ENCODE measurements at places on chromosomes 5 and 9.

DNA sequence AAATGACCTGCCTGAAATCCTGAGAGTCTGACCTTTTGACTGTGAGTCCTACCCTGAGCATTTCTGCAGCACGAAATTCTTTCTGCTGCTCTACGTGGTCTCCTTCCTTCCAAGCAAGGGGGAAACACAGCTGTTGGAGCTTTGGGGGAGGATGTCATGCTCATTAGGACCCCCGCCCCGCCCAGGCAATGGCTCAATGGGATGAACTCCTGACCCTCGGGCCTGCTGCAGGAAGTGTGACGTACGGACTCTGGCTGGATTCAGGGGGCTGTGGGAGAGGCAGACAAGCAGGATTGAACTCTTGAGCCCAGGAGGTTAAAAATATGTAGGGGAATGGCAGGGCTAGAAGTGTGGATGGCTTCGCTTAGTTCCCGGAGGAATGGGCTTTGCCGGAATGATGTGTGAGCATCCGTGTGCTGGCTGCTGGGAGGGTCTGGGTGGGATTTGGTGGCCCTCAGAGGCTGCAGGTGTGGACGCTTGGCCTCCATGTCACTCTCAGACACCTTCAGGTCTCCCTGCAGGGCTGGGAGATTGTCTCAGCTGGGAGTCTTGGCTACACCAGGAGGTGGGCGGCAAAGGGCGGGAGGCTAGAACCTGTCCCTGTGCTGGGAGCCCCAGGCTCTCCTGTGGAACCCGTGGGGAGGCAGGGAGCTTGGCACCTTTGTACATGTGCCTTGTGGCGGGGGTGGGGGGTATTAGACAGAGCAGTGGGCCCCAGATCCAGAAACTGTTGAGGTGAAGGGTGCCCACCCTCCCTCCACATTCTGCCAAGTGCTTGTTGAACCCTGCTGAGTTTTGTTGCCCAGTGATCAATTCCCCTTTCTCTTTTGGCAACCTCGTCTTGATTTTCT is 26.3 kb downstream of the STC2 start:
- no peak for DNase-seq

DNA sequence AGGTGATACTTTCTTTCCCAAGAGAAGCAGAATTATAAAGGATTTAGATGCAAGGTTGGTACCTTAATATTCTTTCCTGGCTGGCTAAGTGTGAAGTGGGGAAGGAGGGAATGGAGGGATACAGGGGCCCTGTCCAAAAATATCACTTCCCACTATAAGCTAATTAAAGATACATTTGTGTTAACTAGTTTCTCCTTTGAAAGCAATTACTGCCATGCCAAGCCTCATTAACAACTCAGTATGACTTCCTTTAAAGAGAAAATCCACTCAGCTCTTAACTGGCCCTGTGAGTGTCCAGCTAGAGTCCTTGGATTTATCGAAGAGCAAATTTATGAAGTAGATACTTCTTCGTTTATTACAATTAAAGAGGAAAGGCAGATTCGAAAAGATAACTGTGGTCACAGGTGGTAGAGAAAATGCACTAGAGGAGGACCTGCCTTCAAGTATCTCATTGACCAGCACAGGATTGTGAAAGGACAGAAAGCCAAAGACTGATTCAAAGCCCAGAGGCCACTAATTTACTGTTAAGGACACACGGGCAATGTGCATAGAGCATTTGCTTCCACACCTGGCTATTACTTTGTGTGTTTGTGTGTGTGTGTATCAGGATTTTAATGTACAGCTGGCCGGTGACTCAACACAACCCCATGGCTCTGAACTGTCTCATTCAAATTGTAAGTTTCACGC is 11.2 kb upstream of the GLDC start:
- DNase-seq: no peak

- DNase-seq: no peak
These were observed at the start of gene PHYHD1 for GRCh38 chr9:128920381-128921058. TSS of gene PHYHD1 (plus strand) at chr9:128920982. CDS start at chr9:128922324, 1,342 bp downstream.

DNA sequence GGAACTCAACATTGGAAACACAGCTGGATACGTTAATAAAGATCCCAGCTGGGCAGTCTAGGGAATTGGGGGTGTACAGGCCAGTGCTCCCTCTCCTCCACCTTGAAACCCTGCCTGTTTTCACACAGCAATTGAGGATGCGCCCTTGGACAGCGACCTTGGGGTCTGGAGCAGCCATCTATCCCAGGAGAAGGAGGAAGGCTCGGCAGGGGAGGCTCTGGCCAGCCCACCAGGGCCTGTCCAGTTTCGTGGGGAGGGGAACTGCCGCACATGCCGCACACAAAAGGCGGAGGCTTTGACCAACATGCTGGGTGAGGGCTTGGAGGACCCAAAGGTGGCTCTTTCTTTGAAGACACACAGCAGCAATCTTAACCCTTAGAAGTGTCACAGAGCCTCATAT is 1.4 kb downstream of the COL23A1 start:
- DNase-seq: no peak

- no peak for DNase-seq
These were observed 29.1 kb upstream of the BNC2 start for GRCh38 chr9:16899606-16900005.

GRCh38 chr5:15521381-15522186 is 21.6 kb downstream of the FBXL7 start:
- DNase-seq: no peak

DNA sequence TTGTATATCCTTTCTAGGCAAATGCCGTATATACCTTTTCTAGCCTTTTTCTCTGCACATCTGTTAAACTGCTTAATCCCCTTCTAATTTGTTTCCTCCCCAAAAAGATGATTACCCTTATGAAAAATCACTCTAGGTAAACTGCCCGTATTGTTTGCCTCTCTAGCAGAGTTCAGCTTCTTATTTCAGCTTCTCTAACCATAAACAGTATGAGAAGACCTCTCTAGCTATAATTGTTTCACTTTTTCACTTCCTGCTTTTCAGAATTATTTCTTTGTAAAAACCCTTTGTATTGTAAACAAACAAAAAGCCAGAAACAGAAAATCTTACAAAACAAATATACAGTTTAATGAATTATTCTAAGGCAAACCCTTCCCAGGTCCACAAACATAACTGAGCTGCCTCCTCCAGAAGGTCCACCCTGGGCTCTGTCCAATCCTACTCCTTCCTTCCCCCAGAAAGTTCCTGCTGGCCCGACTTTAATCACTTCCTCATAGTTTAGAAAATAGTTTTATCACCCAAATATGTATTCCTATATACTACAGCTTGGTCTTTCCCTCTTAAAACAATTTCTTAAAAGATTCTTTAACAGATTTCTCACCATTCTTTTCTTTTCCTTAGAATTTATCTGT is 158.1 kb downstream of the FGF1 start:
- DNase-seq: no peak

GRCh38 chr9:38091310-38092199 is 22.5 kb upstream of the SHB start:
- DNase-seq: no peak

DNA sequence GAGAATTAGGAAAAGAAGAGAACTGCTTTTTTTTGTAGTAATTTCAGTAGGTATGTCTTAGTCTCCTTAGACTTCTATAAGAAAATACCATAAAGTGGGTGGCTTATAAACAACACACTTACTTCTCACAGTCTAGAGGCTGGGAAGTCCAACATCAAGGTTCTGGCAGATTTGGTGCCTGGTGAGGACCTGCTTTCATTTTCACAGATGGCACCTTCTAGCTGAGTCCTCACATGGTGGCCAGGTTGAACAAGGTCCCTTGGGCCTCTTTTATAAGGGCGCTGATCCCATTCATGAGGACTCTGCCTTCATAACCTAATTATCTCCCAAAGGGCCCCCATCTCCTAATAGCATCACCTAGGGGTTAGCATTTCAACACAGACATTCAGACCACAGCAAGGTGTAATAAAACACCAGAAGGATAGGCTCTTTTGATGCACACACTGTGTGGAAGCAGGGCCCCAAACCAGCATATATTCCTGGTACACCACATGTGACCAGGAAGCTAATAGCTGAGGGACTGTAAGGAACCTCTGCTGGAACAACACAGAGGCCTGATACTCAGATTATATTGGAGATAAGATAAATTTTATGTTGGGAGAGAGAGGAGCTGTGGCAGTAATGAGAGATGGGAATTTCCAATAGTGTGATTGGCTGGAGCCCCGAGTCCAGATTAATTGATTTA is 384.9 kb downstream of the RAB3C start:
- DNase-seq: no peak

DNA sequence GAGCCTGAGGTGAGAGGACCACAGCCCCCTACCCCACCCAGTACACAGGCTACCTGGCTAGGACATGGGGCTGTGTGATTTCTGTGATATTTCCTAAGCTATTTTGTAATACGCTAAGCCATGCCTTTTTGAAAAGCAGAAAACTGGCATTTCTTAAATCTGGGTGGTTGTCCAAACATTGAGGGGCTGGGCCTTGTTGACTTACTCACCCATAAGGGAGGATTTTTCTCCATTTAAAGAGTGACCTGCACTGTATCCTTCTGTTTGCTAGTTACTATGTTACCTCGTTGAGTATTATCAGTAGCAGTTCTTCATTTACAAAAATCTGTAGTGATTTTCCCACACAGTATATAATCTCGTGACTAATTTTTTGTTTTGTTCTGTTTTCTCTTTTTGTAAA is 117.5 kb upstream of the OTULINL start:
- DNase-seq: peak; percentile 65

- DNase-seq: no peak
These were observed 12.6 kb downstream of the DNM1 start for GRCh38 chr9:128215491-128216409.

- DNase-seq: no peak
These were observed 94.1 kb downstream of the FGF18 start for GRCh38 chr5:171513591-171513990.

DNA sequence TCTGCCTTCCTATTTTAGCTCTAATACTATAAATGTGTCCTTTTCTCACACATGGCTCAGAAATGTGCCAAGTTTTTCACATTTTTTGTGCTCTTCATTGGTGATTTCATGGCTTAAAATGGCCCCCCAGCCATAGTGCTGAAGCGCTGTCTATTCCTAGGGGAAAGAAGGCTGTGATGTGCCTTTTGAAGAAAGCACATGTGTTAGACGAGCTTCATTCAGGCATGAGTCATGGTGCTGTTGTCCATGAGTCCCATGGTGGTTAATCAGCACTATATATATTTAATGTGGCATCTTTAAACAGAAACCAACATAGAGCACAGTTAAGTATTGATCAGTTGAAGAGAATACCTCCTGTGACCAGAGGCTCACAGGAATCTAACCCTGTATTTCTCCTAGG is 55.8 kb downstream of the PDE8B start:
- DNase-seq: no peak

DNA sequence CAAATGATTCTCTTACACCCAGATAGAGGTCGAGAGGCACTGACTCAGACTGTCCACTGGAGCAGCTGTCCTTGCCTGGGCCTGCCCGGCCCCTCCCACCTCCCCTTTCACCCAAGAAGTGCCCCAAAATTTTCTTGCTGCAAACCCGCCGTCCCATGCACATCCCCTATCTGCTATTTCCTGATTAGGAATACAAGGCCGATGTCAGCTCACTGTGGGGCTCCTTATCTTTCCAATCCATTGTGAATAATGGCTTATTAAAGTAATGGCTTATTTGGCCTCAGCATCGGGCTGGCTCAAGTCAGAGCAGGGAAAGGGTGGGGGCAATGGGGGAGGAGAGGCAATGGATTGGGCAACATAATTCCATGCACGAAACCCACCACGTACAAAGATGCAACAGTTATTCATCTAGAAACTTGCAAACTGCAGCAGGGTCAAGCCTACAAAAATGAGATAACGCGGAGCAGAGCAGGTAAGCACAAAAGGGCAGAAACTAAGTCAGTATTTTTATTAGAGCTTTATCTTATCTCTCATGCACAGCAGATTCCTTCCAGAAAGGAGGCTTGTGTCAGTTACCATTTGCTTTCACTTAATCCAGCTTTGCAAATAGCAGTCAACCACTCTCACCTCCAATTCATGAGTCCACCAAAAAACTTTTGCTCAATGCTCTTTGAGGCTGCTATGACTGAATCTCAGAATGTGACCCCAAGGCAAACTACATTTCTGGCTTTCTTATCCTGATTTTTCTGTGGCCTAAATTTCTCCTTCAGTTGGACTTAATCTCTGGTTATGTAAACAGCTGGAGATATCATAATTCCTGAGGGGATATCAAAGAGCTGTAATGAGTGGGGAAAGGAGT is 138.2 kb upstream of the OSMR start:
- no peak for DNase-seq

- DNase-seq: peak; percentile 40
These were observed 663.6 kb upstream of the ZNF608 start for GRCh38 chr5:125409861-125410536.

DNA sequence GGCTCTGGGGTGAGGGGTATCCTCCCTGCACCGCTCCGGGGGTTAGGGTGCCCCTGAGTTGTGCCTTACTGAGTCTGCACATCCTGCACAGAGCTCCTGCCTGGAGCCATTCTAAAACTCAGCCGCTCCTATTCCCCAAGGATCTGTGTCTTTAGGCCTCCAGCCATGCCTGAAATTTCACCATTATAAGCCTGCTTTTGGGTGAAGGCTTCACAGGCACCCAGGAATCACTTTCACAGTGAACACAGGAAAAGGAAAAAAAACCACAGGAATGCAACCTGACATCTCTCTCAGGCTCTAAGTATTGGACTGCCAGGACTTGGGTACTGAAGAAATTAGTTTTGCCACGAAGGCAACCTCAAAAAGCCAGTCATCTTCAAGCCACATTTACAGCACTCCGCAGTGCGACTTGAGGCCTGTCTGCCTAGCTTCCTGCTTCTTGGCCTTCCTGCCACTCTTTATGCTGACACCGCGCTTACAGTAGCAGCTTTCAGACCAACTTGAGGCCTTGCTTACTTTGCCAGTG is 30.9 kb downstream of the GALNT10 start:
- DNase-seq: no peak

DNA sequence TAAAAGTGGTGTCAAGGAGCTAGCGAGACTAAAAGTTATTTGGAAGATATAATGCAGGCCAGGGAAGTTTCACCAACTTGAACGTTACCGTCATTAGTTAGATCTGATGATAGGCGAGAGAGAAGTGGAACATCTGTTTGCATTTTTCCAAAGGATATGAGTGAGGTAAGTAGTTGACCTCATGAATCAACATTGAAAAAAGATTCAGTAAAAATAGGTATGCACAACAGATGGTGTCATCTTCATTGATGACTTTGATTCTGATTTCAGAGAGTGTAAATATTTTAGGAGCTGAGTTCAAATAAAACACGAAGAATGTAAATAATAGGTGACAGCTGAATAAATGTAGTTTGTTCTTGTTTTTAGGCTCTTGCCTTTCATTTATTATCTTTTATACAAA is 998.9 kb upstream of the CDH6 start:
- DNase-seq: peak; percentile 97

DNA sequence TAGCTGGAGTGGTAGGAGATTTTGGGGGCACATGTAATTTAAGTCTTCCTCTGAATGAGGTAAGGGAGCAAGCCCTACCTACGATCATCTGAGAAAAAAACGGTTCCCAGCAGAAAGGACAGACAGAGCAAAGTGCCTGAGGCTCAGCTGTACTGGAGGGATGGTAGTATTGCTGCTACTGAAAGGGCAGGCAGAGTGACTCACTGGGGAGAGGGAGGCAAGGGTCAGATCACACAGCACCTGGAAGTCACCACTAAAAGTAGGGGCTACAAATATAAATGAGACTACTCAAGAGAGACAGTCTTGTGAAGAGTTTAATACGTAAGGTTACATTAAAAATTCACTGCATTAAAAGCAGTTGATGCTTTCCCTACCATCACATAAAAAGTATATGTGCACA is 75.9 kb downstream of the NFIB start:
- no peak for DNase-seq

GRCh38 chr5:135467871-135468485 is 15.8 kb upstream of the TIFAB start:
- no peak for DNase-seq
